ENCODE measurements at places on chromosomes 5 and 9.

DNA sequence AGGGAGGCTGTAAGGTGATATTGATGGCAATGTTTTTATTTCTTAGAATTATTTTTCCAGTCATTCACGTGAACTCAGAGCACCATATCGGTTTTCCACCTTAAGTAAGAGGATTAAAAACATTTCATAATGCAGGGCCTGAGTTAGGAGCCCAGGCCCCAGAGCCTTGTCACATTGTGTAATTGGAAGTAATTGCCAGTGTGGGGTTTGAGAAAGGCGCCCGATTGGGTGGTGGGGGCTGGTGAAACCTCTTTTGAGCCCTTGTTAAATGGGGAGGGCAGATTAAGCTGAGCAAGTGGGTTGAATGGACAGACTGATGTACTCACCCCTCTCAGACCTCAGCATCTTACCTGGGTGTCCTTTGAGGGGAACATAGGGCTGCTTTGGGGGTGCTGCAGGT is 116.7 kb upstream of the PITX1 start:
- no peak for DNase-seq

GRCh38 chr5:134227259-134227658 is 1.4 kb upstream of the PPP2CA start:
- peak; percentile 6 for DNase-seq

DNA sequence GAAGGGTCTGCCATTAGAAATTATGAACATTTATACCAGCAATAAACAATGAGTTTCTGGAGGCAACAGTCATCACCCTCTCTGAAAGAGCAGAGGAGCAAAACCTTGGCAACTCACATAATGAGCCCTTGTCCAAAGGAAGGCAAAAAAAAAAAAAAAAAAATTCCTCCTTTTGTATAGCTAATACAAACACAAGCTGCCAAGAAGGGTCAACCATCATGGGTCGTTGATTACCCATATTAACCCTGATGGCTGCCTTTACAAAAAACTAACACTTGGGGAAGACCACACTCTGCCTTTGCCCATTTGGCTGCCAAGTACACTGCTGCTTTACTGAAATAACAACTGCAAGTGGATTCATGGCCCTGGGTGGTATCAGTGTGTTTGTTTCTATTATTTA is 272.7 kb downstream of the ADAMTSL1 start:
- no peak for DNase-seq

DNA sequence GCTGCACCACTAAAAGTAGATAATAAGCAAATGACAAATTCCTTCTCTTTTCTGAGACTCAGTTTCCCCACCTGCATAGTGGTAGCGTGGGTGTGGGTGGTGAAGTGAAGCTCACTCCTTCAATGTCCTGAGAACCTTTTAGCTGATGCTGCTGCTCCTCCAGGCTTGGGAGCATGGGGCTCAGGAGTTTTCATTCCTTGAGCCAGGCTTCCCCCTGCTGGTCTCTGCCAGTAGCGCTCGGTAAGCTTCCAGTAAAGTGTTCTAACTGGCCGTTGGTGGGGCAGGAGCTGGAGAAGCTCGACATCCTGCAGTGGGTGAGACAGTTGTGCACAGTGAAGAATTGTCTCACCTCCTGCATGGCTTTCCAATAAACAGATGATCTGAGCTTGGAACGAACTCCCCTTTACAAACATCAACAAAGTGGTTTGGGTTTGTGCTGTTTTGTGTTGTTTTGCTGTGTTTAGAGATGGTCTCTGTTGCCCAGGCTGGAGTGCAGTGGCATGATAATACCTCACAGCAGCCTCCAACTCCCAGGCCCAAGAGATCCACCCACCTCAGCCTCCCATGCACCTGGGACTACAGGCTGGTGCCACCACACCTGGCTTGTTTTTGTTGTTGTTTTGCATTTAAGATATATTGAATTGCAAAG is 34.6 kb downstream of the SPARC start:
- DNase-seq: peak; percentile 72

DNA sequence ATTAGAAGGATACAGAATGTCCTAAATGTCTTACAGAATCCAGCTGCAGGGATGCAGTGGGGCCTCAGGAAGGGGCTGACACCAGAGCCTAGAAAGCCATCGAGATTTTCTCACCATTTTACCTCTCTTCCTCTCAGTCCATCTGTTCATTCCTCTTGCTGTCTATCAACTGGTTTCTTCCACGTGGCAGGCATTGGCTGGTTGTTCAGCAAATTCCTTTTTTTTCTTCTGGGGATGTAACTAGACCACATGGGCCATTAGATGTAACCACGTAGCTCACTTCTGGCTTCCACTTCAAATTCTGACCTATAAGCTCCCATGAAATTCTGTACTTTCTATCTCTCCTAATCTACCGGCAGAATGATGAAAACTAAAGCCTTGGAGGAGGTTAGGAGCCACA is 93.6 kb upstream of the MTAP start:
- no peak for DNase-seq

DNA sequence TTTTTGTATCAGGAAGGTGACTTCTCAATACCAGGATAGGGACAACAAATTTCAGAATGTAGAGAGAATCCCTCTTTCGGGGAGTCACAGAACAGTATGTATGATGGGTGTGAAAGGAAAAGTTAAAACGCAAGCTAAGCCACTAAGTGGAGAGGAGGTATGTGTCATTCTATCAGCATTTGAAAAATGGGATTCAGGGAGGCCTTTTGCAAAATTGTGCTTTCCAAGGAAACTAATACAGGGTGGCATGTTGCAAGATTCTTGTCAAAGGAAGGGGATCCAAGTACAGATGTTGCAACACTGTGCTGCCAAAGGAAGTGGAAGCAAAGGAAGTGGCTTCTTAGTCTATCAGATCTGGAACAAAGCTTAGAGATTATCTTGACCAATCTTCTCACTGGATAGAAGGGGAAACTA is 12.6 kb upstream of the TNIP1 start:
- no peak for DNase-seq

- no peak for DNase-seq
Observed at GRCh38 chr9:127277099-127277498, 12.5 kb downstream of the GARNL3 start.

GRCh38 chr5:137344723-137345322 is 154.3 kb downstream of the SPOCK1 start:
- DNase-seq: peak; percentile 16

DNA sequence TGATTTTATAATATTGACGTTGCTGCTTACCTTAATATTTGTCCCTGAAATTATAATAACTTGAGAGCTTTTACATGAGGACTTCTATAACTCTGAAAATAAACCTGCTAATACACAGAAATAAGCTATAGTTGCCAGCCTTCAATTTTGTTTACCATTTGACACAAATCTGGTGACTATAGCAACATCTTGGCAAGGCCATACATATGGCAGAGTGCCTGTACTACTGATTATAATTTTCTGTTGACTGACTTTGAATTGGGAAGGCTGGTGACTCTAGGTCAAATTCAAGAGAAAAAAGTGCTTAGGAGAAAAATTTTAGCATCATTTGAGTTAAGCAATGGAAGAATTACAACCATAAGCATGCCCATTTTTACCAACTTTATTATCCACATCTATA is 581.4 kb upstream of the PTPRD start:
- DNase-seq: no peak

DNA sequence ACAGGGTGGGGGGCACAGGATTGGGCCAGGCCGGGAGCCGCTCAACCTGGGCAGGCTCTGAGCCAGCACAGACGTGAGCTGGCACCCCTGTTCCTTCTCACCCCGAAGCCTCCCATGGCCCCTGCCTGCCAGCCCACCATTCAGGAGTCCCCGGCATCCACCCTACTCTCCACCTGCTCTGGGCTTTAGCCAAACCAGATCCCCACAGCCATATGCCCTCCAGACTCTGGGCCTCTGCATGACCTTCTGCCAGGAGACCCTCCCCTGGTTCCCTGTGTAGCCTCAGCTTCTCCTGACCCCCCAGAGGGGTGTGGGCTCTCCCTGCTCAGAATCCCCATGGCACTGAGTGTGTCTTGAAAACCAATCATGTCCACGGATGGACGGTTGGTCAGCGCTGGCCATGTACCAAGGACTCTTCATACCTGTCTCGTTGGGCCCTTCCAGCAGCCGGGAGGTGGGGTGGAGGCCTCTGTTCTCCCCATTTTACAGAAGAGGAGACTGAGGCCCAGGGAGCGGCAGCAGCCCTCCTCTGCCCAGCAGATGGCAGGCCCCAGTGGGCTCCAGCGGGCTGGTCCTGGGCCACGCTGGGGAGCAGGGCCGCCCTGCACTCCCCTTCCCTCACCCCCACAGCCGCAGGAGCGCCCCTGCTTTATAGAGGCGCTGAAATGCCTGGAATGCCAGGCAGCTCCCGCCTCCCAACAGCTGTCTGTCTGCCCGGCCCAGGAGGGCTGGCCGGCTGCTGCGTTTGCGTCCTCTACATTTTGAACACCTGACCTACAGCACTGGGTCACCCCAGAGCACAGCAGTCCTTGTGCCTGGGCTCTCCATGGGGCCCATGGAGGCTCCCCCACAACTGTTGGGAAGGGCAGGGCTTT is 3.5 kb upstream of the MYMK start:
- no peak for DNase-seq

GRCh38 chr5:174273325-174273724 is 227.8 kb downstream of the NSG2 start:
- DNase-seq: no peak

- no peak for DNase-seq
Observed at GRCh38 chr5:167639766-167640165, 651.7 kb upstream of the WWC1 start.

DNA sequence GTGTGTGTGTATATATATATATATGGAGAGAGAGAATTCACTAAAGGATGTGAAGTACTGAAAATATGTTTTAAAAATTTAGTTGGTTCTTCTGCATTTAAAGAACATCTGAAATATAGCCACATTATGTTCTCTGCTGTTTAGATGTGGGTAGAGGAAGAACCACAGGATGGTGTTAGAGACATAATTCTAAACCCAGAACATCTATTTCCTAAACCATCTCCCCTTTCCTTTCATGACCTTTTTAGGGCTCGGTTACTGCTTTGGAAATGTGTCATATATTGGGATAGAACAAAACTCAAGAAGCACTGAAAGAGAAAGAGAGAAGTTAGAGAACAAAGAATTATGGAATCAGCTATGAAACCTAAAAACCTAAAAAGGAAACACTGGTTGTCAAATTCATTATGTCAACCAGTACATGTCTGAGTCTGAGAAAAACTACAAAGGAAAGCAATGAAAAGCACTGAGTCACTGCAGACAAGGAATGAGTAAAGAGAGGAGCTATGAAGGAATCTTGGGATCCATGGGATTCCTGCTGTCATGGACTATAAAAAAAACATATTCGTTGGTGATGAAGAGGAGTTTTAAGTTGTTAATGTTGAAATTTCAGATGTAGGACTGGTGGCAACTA is 28.4 kb downstream of the SLC12A2 start:
- DNase-seq: no peak

DNA sequence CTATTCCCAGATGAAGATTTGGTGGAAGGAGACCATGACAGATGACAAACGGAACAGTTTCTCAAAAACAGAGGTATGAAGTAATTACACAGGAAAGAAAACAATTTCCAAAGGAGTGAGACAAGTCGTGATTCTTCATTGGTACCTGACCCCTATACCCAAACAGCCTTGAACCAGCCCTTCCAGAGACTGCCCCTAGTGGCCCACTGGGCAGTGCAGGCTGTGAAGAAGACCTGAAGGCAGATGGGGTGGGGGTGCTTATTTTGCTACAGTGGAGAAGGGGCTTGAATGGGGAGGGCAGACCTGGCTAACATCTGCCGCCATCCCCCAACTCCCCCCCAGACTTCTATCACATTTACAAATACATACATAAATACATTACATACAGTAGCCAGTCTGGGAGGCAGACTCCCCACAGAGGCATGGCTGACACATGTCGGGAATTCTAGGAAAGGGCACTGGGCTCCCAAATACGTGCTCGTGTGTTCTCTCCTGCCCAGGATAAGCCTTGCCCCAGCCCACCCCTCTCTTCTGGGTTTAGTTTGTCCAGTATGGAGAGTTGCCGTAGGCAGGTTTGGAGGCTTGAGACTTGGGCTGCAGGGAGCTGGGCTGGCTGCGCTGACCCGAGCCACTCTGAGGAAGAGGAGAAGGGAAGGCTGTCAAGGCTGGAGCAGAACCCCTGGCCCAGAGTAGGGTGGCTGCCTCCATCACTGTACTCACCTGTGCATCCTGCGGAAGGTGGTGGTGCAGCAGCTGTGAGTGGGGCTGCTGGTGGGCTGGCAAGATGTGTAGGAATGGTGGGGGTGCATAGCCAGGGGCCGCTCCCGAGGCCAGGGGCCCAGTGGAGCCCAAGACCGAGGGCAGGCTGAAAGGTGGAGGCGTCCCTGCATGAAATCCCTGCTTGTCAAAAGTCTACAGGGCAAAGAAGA is 105.3 kb downstream of the UBE2R2 start:
- no peak for DNase-seq

- DNase-seq: no peak
Observed at GRCh38 chr9:121599872-121600585, 51.4 kb upstream of the DAB2IP start.

DNA sequence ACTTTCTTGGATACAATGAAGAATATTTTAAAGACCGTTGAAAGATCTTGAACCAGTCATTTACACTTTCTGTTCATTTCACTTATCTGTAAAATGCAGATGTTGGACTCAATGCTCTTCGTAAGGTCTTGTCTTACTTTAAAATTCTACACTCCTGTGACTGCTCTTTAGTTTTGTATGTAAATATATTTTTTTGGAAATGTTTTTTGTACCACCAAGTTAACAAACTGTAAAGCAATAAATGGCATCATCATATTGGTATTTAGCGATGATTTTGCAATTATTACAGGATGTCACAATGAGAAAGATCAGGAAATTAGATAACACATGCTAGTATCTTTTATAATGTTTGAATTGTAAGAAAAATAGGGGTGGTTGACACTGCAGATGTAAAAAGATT is 80.8 kb upstream of the GNAQ start:
- DNase-seq: no peak

- DNase-seq: peak; percentile 3
Observed at GRCh38 chr5:38453506-38453905, 102.9 kb downstream of the LIFR start.

DNA sequence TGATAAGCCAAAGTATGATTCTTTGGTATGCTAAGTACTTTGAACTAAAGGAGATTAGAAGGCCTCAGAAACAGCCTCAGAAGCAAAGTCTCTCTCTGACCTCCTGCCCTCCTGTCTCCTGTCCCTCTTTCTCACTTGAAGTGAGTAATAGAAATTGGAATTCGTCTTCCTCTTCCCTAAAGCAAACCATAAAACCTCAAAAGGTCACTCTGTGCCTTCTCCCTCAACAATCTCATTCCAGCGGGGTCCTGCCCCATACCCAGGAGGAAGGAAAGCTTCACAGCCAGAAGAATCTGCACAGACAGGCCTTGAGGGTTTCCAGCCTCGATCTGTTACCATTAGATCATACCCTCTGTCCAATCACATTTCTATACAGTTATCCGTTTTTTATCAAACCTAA is 87.8 kb downstream of the HAPLN1 start:
- no peak for DNase-seq
